ENCODE measurements at places on chromosomes 3 and 15. TPM values are rescaled to one million over a fixed set of nuclear protein-coding genes. Genes with fewer than 3 reads are reported as not detected.

Gene CCDC13
- 2.5 TPM for total RNA-seq

Gene MED12L
- total RNA-seq = 1.5 TPM

Gene FSIP1
- 2.6 TPM for total RNA-seq

Gene ANKUB1
- total RNA-seq = not detected

Gene HEXA
- total RNA-seq = 69.4 TPM

Gene PP2D1
- not detected for total RNA-seq

Gene C2CD4A
- not detected for total RNA-seq

Gene XIRP1
- total RNA-seq = not detected

Gene UBAP1L
- total RNA-seq = 0.93 TPM

Gene GRK7
- total RNA-seq = not detected
